Brain pericyte (primary cell): ENCODE measurements at places on chromosomes 2 and 18.

- no peak for DNase-seq
Measured at GRCh38 chr2:200377355-200378336, 71.2 kb downstream of the SPATS2L start.

- DNase-seq = no peak
Measured at GRCh38 chr18:37307181-37307580, 258.4 kb downstream of the CELF4 start.

GRCh38 chr18:33837191-33837590, 259.2 kb downstream of the ASXL3 start:
- no peak for DNase-seq

GRCh38 chr2:181602017-181602416, 54.9 kb downstream of the CERKL start:
- DNase-seq = no peak

DNA sequence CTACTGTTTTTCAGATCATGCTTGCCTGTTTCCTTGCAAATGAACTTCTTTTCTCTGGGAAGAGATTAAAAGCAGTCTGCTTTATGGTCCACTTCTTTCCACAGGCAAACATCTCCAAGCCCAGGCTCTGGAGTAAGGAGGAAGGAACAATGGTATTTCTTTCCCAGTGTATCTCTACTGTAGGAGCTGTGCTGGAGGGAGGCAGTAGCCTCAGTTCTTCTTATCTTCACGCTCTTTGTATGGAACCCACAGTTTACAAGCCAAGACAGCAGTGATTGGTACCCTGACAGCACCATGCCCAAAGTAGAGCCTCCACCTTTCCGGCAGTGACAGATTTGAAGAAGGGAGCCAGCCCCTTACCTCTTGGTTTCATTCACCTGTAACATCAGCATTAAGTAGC, 35.2 kb downstream of the SPOPL start:
- DNase-seq = no peak

DNA sequence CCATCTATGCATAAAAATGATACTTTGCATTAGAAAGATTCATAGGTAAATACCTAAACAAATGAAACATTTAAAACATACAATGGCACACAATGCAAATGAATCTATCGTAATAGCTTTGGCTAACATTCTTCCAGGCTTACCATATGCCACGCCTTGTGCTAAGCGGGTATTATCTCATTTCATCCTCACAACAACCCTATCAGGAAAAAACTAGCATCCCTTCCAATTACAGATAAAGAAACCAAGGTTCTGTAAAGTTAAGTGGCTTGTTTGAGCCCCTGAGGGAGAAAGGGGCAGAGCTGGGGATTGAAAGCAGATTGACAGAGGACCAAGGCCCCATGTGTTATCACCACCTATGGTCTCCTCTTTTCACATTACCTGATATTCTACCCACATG, 145.4 kb upstream of the ETAA1 start:
- DNase-seq = no peak

DNA sequence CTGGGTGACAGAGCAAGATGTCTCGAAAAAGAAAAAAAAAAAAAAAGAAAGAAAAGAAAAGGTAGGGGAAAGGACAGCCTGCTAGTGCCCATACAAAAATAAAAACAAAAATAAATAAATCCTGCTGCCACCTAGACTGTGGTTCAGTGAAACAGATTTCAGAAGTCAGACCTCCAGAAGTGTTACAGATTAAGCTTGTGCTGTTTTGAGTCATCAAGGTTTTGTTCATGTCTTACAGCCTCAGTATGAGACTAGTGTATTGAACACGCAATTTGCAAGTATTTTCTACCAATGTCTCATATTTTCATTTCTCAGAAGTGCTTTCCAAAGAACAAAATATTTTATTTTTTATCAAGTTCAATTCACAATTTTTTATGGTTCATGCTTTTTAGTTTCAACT, 720.4 kb upstream of the GYPC start:
- DNase-seq = no peak

- no peak for DNase-seq
Measured at GRCh38 chr2:40957508-40957907, 505.6 kb upstream of the SLC8A1 start.

GRCh38 chr2:1125633-1126370, 175.2 kb downstream of the SNTG2 start:
- DNase-seq = no peak

GRCh38 chr18:8813611-8814010, 108.3 kb downstream of the MTCL1 start:
- no peak for DNase-seq

DNA sequence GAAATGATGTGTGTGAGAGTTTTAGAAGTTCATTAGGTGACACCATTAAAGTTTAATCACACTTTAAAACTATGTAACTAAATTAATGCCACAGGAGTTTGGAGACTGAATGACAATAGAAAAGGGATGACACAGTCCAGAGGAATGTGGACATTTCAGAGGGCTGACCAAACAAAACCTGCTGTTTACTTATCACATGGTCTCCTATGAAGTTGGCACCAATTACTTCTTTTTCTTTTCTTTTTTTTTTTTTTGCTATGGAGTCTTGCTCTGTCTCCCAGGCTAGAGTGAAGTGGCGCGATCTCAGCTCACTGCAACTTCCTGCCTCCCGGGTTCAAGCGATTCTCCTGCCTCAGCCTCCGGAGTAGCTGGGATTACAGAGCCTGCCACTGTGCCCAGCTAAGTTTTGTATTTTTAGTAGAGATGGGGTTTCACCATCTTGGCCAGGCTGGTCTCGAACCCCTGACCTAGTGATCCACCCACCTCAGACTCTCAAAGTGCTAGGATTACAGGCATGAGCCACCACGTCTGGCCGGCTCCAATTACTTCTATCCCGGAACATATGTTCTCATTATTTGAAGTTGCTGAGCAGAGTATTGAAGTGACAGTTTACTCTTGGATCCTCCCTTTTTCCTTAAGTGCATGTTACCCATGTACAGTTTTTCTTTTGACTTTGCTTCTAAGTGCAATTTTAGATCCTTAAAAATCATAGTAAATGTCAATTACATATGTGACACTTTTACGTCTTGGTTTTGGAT, 4.3 kb downstream of the AGPS start:
- DNase-seq = no peak

GRCh38 chr2:32061973-32062861, 1.1 kb upstream of the SPAST start:
- no peak for DNase-seq

DNA sequence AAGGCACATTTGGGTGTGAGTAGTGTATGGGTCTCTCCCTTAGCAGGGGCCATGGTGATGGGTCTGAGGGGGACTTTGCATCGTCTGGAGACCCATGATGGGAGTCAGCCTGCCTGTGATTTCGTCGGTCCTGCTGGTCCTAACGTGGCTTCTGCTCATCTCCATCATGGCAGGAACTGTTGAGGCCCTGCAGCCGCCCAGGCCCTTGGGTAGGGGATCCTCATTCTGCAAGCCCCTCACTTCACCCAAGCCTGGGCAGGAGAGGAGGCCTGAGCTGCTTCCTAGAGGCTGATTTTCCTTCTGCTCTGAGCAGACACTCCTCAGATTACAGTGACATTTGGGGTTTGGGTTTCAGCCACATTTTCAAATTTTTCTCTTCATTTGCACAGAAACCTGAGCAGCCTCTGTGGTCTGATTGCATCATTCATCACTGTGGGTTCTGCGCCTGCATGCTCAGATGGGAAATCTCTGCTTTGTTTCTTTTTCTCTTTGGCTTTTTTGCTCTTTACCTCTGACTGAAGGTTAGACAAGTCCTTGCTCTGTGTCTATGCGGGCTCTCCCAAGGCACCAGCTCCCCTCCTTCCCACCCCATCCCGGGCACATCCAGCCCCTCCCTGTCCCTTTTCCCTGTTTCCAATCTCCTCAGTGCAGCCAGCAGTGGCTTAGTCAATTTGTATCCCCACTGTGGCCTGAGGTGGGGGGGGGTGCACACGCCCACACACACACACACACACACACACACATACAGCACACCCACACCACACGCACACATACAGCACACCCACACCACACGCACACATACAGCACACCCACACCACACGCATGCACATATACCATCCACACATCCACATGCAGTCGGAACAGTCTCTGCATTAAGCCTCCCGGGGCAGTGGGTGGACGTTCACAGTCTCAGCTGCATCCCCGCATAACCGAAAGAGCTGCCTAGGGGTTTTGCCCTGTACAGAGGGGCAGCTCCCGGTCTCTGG, 305.4 kb upstream of the HS6ST1 start:
- DNase-seq = peak; percentile 77

DNA sequence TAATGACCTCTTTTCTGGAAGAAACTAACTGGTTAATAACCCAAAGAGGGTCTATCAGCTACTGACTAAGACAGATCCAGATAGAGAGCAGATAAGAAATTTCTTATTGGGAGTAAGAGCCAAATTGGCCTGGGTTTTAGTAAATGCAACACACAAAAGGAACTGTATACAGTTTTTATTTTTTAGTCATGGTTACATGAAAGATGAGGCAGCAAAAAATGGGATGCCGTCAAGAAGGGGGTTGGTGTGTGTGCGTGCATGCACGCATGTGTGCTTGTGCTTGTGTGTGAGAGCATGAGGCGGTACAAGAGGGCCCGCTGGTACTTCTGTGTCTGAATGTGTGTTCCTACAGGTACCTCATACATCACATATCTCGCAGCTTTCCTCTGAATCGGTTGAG, 466.2 kb upstream of the HNRNPA3 start:
- DNase-seq = no peak

- no peak for DNase-seq
Measured at GRCh38 chr2:158184556-158185343, 83.1 kb downstream of the UPP2 start.

DNA sequence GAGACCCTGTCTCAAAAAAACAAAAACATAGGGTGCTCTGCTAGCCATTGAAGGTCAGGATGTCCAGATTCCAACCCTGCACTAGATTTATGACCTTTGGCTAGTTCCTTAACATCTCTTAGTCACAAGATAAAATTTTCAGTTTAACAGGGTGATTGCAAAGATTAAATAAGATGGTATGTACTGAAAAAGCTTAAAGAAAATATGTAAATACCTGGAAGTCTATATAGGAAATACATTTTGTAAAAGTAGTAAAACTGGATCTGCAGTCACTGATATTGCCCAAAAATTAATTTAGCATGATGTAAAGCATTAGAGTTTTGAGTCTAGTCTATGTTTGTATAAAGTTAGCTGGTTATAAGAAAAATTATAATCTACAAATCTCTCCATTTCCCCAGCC, 5.4 kb upstream of the COX7A2L start:
- no peak for DNase-seq

GRCh38 chr2:10620481-10620880, 69.3 kb downstream of the NOL10 start:
- DNase-seq = no peak

- DNase-seq = no peak
Measured at GRCh38 chr18:26056291-26056690, 34.1 kb downstream of the SS18 start.

DNA sequence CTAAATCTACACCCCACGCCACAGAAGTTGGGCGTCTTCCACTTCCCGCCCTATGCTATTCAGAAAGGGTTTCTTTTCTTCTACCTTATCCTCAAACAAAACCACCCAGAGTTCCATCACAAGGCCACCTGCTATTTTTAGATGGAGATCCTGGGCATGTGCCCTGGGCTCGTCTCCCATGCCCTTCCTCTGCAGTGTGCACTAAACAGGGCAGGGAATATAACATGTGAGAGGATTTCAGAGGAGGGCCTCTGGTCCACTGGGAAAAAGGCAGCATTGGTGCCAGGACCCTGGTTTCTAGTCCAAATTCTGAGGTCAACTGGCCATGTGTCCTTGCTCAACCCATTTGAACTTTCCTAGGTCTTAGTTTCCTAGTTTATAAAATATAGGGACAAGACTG, 320.0 kb downstream of the NCKAP5 start:
- no peak for DNase-seq

DNA sequence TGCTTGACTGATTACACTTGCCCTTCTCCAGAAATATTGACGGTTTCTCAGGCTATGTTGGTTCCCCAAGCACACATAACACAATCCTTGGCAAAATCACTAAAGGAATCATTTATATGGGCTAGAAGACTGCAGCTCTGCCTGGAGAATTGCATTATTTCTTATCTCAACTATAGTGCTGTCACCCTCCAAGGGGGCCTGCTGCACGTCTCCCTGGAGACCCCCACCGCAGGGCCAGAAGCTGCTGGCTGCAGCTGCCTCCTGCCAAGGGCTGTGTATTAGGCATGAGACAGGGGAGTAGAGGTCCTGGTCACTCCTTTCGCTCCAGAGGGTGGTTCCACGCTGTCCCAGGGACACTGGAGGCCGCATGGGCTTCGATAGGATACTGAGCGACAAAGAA, 76.6 kb downstream of the LRRC30 start:
- no peak for DNase-seq

DNA sequence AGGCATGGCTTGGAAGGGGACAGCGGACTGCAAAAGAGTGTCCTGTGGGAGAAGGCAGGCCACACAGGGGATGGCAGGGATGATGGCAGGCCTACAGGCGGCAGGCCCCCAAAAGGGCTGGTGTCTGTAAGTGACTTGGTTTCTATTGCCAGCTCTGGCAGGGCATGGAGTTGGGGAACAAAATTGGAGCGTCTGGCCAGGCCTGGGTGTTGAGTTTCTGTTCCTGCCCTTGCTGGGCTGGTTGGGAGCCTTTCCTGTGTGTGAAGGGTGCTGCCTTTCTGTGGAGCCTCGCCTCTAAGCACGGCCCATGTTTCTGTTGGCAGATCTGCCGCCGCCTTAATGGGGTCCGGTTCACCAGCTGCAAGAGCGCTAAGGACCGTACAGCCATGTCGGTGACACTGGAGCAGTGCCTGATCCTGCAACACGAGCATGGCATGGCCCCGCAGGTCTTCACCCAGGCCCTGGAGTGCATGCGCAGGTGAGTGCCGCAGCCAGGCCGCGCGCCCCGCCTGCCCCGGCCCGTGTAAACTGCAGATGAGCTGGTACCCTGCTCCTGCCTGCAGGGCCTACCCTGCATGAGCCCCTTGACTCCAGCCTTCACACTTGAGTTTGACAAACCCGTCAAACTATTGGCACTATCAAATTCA, 31.5 kb downstream of the COA5 start:
- DNase-seq = no peak

DNA sequence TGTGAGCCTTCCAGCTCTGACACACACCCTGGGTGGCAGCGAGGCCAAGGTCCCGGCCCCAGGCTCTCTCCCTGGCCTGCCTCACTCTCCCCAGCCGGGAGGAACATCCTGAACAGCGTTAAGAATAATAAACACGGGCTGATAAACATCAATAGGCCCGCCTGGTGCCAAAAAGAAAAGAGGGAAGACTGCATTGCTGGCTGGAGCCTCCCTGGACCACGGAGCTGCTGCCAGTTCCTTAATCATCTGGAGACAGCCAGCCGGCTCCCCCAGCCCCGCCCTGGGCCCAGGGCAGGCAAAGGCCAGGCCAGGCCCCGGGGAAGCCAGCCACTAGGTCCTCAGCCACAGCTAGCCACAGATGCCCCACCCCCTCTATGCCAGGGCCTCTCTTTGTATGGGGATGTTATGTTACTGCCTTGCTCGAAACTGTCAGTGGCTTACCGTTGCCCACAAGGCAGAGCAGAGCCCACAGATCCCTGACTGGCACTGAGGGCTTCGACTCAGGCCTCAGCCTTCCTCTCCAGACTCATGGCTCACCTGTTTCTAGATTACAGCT, 293.7 kb downstream of the DYSF start:
- no peak for DNase-seq

GRCh38 chr2:128643221-128644065, 324.8 kb upstream of the HS6ST1 start:
- no peak for DNase-seq
